Muscle of arm (tissue), 14 donors: ENCODE measurements at places on chromosomes 3 and 15.

DNA sequence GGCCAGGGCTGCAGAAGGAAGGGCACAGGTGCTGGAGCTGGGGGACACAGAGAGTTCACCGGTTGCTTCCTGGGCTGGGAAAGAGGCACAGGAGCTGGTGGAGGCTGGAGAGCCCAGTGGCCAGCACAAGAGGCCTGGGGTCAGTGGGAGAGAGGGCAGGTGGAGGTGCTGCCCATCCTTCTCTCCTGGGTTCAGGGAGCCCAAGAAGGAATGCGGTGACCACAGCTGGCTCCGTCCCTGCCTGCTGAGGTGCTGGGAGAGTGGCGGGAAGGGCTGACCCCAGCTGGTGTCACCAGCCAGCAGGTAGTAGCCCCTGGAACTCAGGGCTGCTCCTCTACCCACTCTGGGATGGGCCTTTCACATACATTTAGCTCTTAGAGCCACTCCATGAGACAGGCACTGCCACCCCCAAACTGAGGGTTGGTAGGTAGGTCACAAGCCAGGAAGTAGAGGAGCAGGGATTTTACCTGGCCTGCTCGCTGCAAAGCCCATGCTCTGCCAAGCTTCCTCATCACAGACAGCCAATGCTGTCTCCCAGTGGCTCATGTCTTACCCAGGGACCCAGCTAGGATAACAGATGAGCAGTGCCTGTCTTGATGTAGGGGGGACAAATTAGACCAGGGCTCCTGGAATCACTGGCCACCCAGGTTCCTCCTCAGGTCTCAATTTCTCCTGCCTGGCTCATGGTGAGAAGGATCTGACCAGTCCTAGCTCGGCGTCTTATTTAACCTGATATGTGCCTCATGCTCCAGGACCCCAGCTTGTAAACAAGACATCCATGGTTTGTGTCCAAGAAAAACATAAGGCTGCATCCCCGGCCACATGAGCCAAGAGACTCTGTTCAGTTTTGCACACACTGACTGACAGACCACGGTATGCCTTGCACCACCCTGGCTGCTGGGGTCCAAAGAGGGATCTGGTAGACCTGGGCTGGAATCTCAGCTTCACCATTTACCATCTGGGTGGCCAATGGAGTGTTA lies 119.2 kb downstream of the CORO2B start:
- no peak for DNase-seq

- no peak for DNase-seq
Observed at GRCh38 chr3:164375538-164375937, 702.8 kb downstream of the SI start.

DNA sequence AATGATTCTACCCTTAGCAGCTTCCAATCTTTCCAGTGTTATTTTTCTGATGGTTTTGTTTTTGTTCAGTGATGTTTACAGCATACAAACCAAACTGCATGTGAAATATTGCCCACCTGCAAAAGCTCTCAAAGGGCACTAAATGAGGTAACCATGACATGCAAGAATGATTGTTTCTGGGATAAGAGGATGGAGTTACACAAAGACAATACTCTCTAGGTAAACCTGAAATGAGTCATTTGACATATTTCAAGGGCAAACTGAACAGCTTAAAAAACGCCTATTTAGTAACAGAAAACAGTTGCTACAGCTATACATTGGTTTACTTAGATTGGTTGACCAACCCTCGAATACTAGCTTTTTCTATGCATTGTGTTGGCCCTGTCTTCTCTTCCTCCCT lies 481.7 kb downstream of the ZPLD1 start:
- no peak for DNase-seq

- no peak for DNase-seq
Observed at GRCh38 chr15:65071381-65071811, 3.6 kb upstream of the RASL12 start.

DNA sequence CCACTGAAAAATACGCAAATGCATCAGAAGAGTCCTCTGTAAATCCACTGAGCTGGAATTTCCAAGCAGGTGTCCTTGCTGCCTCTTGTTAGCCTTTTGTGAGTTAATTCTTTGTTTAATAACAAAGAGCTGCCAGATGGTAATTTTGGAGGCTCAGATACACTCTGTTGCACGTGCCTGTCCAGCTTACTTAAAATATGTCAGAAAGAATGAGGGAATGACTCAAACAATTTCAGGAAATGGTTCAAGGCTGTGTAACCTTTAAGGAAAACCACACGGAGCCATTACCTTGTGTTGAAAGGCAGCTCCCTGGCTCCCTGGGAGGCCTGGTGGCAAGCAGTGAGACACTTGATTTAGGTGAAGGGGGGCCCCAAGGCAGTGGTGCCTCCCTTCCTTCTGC lies 302.2 kb upstream of the CTDSPL start:
- no peak for DNase-seq

DNA sequence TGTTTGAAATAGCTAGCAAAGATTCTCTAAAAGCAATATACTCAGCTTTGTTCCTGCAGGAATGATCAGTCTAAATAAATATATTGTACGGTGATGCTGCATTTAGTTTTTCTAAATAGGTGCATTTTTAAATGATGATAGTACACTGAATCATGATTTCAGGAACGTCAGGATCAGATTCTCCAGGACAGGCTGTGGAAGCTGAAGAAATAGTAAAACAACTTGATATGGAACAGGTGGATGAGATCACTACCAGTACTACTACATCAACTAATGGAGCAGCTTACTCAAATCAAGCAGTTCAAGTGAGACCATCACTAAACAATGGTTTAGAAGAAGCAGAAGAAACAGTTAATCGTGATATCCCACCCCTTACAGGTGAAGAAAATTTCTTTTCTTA lies 46.3 kb upstream of the EIF3J start:
- DNase-seq = no peak

GRCh38 chr3:16490062-16490619 lies 23.4 kb downstream of the RFTN1 start:
- DNase-seq = no peak
